ENCODE measurements at places on chromosomes 5 and 9. TPM values are rescaled to one million over a fixed set of nuclear protein-coding genes. Genes with fewer than 3 reads are reported as not detected.

MIGA2 gene
- total RNA-seq: 23.3 TPM

PDCD1LG2 gene
- 6.9 TPM for total RNA-seq

DNA sequence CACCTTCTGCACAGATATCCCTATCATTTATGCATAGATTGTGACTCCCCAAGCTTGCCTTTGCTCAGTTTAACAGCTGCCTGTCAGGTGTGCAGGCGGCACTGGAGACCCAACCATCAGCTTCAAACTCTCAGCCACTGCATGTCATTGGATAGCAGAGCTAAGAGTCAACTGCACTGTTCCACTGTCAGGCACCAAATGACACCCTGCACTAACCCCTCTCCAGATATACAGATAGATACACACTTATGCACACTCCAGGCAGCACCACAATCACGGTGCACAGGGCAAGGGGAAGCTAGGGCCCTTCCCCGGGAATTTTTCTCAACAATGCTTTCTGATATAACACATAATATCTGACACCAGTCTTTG, 142.3 kb downstream of the BNC2 start:
- H3K27ac ChIP-seq: peak overlapping the region; percentile 94
- H3K36me3 ChIP-seq: no peaks in the 10 kb centered on the region
- H3K4me3 ChIP-seq: peak overlapping the region; percentile 66
- DNase-seq: peak; percentile 24

DNA sequence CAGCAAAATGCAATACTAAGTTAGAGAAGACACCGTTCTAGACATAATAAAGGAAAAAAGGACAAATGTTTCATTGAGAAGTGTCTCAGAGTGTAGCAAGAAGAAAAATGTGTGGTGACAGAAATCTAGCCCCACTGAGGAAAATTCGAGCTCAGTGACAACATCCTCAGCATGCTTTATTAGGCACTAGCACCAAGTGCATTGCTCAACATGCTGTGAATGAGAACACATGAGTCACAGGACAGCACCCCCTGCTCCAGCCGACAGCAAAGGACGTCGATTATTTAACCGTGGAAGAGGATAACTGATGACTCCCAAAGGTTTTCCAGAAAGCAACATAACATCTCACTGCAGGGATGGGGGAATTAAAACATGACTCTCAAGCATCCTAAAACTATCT, 182.7 kb downstream of the GNAQ start:
- no peak overlapping the region for H3K4me3 ChIP-seq
- peak; percentile 92 for DNase-seq
- H3K4me1 ChIP-seq: peaks cover 12% of the 10 kb centered on the region

GRCh38 chr5:133985540-133986180, 17.2 kb upstream of the C5orf15 start:
- H3K4me3 ChIP-seq: no peak overlapping the region
- H3K36me3 ChIP-seq: peaks cover 18% of the 10 kb centered on the region
- no peak for DNase-seq
- H3K27me3 ChIP-seq: no peaks in the 10 kb centered on the region

- no peak overlapping the region for H3K27ac ChIP-seq
- no peak for DNase-seq
- H3K27me3 ChIP-seq: no peaks in the 10 kb centered on the region
- H3K36me3 ChIP-seq: no peaks in the 10 kb centered on the region
Observed at GRCh38 chr9:103649086-103649485, 445.0 kb upstream of the SMC2 start.

- H3K36me3 ChIP-seq: no peaks in the 10 kb centered on the region
- peaks cover 1% of the 10 kb centered on the region for H3K4me1 ChIP-seq
- peaks cover 49% of the 10 kb centered on the region for H3K27me3 ChIP-seq
- H3K27ac ChIP-seq: no peak overlapping the region
Observed at GRCh38 chr9:133528876-133529241, 4.1 kb upstream of the MYMK start.

GRCh38 chr5:161676103-161676502, 9.4 kb upstream of the GABRA6 start:
- no peaks in the 10 kb centered on the region for H3K36me3 ChIP-seq
- no peak for DNase-seq
- H3K27me3 ChIP-seq: no peaks in the 10 kb centered on the region
- H3K4me1 ChIP-seq: no peaks in the 10 kb centered on the region
- H3K4me3 ChIP-seq: no peak overlapping the region
- H3K27ac ChIP-seq: no peak overlapping the region

DNA sequence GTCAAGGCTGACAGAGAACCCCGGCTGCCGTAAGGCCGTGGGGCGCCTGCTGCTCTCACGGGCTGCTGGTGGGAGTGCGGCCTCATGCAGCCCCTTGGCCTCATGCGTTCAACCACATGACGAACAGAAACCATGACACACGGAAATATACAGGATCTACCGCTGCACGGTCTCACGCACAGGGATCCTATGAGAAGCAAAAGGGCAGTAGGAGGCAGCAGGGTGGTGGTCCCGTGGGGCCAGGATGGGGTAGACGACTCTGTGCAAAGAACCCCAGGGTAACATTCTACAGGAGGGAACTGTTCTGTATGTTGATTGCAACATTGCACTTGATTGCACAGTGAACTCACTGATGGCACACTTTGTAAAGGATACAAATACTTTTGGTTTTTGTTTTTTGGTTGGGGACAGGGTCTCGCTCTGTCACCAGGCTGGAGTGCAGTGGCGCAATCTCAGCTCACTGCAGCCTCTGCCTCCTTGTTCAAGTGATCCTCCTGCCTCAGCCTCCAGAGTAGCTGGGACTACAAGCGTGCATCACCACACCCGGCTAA, 51.6 kb downstream of the NACC2 start:
- H3K4me1 ChIP-seq: no peaks in the 10 kb centered on the region
- no peaks in the 10 kb centered on the region for H3K27me3 ChIP-seq
- no peak overlapping the region for H3K27ac ChIP-seq
- no peak for DNase-seq
- peaks cover 9% of the 10 kb centered on the region for H3K36me3 ChIP-seq

DNA sequence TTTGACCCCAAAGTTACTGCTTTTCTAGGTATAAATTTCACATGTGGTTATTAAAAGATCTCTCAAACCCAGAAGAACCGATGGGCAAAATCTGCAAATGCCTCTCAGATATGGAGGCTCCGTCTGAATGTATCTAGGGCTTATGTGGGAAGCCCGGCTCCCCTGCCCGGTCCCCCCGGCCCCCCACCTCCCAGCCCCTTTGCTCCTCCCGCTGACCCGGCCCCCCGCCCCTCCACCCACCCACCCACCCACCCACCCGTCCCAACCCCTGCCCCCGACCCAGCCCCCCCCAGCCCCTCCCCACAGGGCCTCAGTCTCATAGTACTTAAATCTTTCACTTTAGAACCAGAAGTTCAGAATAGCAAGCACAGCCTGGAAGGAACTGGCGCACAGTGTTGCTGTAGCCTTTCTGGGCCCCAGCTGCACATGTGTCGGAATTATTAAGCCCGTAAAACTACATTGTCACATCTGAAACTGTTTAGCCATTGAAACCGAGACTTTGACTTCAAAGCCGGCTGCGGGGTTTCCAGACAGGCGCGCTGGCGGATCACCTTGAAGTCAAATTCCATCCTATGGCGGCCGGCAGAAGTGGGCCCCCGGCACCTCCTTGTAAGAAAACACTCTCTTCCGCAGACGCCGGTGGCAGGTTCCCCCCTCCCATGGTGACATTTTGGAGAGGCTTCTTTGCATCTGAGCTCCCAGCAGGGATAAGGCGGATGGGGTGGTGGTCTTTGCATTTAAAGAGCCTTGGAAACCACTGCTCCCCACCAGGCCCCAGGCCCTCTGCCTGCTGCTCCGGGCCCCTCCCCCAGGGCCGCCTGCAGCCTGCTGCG, 12.8 kb downstream of the NKD2 start:
- H3K4me3 ChIP-seq: no peak overlapping the region
- H3K36me3 ChIP-seq: no peaks in the 10 kb centered on the region
- no peaks in the 10 kb centered on the region for H3K27me3 ChIP-seq

GRCh38 chr5:59094864-59095263, 512.0 kb downstream of the RAB3C start:
- H3K27ac ChIP-seq: no peak overlapping the region
- H3K27me3 ChIP-seq: no peaks in the 10 kb centered on the region
- H3K4me3 ChIP-seq: no peak overlapping the region
- peak; percentile 40 for DNase-seq

DNA sequence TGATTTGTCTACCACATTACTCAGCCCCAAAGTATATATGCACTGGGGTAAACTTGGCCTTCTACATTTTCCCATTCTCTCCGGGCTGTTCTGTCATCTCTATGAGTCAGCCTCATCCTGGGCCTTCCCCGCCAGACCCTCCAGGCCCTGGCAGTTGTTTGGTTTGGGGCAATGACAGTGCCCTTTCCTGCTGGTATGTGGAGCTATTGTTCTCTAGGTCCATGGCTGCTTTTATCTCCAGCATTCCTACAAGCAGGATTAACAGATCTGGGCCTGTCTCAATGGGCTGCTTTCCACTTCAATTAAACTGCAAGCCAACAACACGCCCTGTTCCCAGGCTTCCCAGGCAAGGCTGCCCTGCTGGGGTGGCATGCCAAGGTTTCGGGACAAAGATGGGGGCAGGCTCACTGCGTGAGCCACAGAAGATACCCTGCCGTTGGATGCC, 136.4 kb downstream of the SLIT3 start:
- H3K4me1 ChIP-seq: peaks cover 6% of the 10 kb centered on the region
- H3K36me3 ChIP-seq: no peaks in the 10 kb centered on the region
- H3K4me3 ChIP-seq: no peak overlapping the region
- H3K27ac ChIP-seq: no peak overlapping the region

DNA sequence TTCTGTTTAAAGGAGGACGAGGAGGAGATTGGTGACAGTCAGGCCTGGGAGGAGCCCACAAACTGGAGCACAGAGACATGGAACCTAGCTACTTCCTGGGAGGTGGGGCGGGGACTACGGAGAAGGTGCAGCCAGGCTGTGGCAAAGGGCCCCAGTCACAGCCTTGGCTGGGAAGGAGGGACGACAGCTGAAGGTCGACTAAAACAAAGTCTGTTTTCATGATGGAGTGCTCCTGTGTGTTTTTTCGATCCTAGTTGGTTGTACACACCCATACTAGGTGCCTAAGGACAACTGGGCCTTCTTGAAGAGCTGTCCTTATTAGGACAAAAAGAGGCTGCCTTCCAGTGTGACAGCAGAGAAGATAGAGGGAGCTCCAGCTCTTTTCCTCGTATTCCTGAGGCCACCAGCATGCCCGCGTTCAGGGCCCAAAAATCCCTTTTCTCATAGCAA, 2.9 kb downstream of the CCDC107 start:
- H3K4me1 ChIP-seq: peaks cover 18% of the 10 kb centered on the region
- no peak overlapping the region for H3K4me3 ChIP-seq
- no peak overlapping the region for H3K27ac ChIP-seq
- DNase-seq: peak; percentile 77
- H3K36me3 ChIP-seq: peaks cover 2% of the 10 kb centered on the region

- no peaks in the 10 kb centered on the region for H3K36me3 ChIP-seq
- DNase-seq: peak; percentile 88
- no peaks in the 10 kb centered on the region for H3K27me3 ChIP-seq
- H3K27ac ChIP-seq: peak overlapping the region; percentile 56
Observed at GRCh38 chr5:62538017-62538942, 40.3 kb upstream of the LRRC70 start.

GRCh38 chr5:16693879-16694278, 77.1 kb upstream of the RETREG1 start:
- H3K36me3 ChIP-seq: peaks cover 6% of the 10 kb centered on the region
- H3K27ac ChIP-seq: no peak overlapping the region
- no peak overlapping the region for H3K4me3 ChIP-seq
- no peak for DNase-seq

Data from fibroblast of lung (primary cell).